ENCODE measurements at places on chromosomes 1 and 21.

DNA sequence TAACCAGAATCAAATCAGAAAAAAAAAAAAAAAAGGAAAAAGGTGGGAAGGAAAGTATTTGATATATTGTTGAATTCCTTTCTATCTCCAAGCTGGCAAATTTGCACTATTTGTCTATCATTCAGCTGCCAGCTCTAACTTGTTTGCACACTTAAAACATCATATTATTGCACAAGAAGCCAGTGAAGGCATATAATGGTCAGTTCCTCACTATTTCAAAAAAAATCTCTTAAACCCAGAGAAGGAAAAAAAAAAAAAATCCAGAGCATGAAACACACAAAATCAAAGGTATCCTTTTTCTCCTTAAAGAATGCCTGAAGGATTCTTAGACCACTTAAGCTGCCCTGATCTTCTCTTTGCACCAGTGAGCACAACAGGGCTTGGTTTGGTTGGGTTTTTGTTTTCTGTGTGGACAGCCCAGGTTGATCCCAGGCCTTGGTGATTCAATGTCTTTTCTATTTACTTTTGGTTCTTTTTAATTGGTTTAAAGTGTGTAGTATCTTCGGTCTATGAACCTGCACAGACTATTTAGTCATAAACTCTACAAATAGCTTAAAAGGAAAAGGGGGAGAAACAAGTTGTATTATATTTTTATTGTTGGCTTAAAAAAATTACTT, 40.2 kb downstream of the DUSP10 start:
- DNase-seq: no peak

DNA sequence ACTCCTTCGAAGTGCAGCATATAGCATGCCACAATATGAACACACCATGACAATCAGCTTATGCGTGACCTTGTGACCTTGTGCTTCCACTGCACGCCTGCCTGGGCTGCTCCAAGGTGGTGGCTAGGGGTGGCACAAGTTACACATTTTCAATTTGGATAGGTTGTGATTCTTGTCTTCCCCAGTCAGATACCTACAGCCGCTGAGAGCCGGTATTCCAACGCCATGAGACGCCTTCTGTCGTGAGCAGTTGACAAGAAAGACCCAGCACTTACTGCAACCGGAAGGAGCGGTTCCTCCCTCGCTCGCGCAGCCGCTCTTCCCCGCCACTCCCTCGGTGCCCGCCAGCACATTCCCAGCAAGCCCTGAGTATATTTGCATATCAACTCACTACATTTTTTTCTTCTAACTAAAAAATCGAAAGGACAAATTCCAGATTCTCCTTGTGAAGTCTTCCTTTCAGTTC, 359 bp upstream of the RNU11 start:
- peak; percentile 65 for DNase-seq

- DNase-seq: no peak
Observed at GRCh38 chr21:23455676-23456075, 2151.6 kb downstream of the MRPL39 start.

GRCh38 chr1:3007298-3008147, 13.7 kb upstream of the ACTRT2 start:
- DNase-seq: no peak

DNA sequence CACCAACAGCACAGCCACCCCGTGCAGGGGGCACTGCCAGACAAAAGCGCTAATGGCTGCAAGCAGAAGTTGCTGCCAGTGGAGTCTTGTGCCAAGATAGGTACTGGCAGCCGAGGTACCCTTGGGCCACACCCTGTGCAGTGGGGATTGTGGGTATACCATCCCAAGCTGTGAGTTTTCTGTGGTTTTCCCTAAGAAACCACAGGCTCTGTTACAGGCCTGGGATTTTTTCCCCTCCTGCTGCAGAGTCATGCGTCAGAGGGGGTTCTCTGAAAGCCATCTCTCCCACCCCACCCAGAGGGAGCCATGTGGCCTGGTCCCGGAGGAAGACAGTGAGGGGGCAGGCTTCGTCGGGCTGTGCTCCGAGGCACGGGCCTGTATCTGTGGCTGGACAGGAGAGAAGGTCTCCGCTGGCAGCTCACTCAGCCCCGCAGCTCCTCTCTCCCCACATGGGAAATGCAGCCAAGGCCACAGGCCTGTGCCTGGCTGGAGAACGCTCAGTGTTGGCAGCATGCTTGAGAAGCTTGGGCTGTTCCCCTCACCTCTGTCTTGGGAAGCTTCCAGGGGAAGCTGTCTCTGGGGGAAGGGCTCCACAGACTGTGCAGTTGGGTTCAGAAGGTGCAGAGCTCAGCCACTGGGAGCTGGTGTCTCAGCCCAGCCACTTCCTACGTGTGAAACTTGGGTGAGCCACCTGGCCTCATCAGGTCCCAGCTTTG, 42.5 kb downstream of the NEK2 start:
- DNase-seq: no peak

- DNase-seq: no peak
Observed at GRCh38 chr1:204498981-204499380, 4.4 kb upstream of the PIK3C2B start.

Measured in stimulated activated CD4-positive, alpha-beta T cell treated with anti-CD3 and anti-CD28 coated beads, Interleukin-1b, Interleukin-23, amount 100 ng/mL, for 1 hour (primary cell).